ENCODE measurements at places on chromosomes 5 and 9.

DNA sequence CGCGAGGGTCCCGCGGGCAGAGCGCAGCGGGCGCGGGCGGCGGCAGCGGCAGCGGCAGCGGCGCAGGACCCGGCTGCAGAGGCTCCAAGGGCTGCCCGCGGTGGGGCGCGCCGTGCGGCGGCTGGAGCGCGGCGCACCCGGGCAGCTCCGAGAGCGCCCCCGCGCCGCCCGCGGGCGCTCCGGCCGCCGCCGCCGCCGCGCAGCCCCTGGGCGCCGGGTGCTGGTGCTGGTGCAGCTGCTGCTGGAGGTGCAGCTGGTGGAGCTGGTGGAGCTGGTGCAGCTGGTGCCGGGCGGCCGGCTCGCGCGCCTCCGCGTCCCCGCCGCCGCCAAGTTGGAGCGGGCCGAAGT, 644 bp downstream of the IER5L start:
- no peak for DNase-seq

- no peak for DNase-seq
Measured at GRCh38 chr9:70043689-70044489, at the start of gene MAMDC2. TSS of gene MAMDC2 (plus strand) at chr9:70043848. CDS start at chr9:70044198, 350 bp downstream.

DNA sequence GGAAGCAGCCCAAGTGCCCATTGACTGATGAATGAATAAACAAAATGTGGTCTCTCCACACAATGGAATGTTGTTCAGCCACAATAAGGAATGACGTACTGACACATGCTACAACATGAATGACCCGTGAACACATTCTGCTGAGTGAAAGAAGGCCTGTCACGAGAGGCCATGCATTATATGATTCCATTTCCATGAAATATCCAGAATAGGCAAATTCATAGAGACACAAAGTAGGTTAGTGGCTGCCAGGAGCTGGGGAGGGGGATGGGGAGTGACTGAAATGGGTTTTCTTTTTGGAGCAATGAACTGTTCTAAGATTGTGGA, 41.4 kb downstream of the BICD2 start:
- no peak for DNase-seq

DNA sequence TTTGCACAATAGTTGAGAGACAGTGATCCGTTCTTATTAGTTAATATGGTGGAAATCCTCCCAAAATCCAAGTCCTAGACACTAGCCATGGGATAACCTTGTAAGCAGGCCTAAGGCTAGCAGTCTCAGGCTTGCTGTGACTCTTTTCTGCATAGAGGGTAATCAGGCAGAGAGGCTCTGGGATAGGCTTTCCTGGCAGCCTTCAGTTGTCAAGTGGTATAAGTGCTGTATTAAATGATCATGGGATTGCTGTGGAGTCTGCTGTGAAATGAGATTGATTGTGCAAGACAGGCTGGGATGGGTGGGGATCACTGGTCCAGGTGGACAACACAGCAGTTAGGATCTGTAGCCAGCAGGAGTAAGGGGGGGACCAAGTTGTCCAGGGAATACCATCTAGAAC, 416.4 kb downstream of the TLE4 start:
- DNase-seq, result no peak

- DNase-seq, result no peak
Measured at GRCh38 chr9:17776735-17777134, 197.9 kb downstream of the SH3GL2 start.

DNA sequence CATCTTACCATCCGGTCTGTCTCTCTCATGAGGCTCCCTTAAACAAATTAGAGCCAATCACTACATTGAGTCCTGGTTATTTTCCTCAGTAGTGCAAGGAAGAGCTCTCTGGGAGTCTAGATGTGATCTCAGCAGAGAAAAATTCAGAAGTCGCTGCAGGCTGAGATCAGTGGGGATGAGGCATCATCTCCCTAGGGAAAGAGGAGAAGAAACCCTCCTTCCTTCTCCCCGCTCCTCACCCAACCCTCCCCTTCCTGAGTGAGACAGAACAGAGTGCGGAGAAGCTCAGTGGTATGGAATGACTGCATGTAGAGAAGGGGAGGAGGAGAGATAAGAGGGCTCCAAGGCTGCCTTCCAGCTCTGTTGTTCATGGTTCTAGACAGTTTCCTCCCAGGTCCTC, 80.5 kb downstream of the PAPPA start:
- DNase-seq, result no peak
